ENCODE measurements at places on chromosomes 5 and 9. TPM values are rescaled to one million over a fixed set of nuclear protein-coding genes. Genes with fewer than 3 reads are reported as not detected.

The CCL27 gene
- total RNA-seq = not detected

The ANKRD31 gene
- total RNA-seq = not detected

- no peak for DNase-seq
Measured at GRCh38 chr9:126248680-126249079, 77.9 kb upstream of the MVB12B start.

GRCh38 chr9:113465599-113466140 is 2.1 kb downstream of the RGS3 start:
- no peak for DNase-seq

The ZMYND19 gene
- 35.4 TPM for total RNA-seq

The OLFML2A gene
- total RNA-seq = 1.1 TPM

GRCh38 chr5:138654281-138654867 is 79.2 kb upstream of the HSPA9 start:
- peak; percentile 45 for DNase-seq

- no peak for DNase-seq
Measured at GRCh38 chr9:5631026-5631425, 2.1 kb downstream of the RIC1 start.

The GHR gene
- 0.27 TPM for total RNA-seq

DNA sequence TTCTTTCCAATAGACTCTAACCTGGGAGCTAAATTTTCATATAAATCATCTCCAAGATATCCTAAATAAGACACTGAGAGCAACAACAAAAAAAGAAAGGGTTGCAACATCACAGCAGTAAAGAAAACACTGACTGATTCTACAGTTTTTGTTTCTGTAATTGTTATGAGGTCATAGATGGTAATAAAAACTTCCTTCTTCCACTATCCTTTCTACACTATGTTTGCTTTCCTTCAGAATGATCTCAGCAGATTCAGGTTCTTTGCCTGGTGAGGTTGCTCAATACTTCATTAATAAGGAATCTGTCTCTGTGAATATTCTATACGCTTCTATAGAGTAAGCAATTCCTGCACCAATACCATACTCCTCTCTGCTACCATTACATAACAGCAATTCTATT is 835.6 kb upstream of the GRAMD2B start:
- DNase-seq = no peak

DNA sequence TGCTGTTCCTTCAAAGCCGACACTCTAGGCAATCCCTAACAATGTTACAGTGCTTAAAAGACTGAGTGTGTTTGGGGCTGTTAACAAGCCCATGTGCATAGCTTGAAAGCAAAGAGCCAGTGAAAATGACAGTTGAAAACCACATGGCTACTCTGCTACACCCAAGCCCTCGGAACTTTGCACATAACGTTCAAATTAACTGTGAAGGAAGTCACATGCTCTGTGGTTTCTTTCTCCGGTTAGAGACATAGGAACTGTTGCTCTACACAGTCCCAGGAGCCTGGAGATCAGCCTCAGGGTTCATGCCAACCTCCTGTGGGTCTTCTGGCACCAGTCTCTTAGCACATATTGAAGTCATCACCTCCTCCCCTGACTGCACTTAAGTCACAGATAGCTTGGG is 51.1 kb downstream of the C9orf152 start:
- DNase-seq = no peak

GRCh38 chr9:111904026-111904425 is 7.4 kb downstream of the UGCG start:
- DNase-seq = no peak

DNA sequence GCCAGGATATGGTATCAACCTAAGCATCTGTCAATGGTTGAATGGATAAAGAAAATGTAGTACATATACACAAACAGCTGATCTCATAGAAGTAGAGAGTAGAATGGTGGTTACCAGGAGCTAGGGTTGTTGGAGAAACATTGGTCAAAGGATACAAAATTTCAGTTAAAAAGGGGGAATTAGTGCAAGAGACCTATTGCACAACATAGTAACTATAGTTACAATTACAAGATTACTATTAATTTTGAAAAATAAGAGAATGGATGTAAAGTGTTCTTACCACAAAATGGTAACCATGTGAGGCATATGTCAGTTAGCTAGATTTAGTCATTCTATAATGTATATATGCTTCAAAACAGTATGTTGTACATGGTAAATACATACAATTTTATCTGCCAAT is 28.8 kb upstream of the ELOVL7 start:
- DNase-seq = no peak

DNA sequence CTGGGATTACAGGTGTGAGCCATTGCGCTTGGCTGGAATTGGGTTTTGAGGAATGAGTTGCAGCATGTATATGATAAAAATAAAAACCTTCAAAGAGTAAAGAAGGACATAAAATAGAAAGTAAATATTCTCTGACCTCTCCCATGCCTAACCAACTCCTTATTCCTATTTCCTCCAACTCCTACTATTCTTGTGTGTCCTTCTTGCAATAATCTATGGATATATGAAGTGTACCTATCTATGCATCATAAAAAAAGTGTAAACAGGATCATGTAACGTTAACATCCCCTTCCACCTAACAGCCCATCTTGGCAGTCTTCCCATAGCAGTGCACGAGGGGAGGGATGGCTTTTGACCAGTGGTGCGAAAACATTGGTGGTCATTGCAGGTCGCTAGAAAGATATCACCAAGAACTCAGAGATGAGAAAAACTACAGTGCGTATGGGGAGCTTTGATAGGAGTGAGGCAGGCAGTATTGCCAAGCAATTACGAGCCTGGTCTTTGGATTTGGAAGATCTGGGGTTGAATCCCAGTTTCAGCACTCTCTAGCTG is 69.9 kb downstream of the PPARGC1B start:
- DNase-seq = no peak

The DMRT3 gene
- total RNA-seq = not detected

GRCh38 chr5:61498121-61498520 is 166.1 kb downstream of the ZSWIM6 start:
- DNase-seq = no peak

The CDX1 gene
- total RNA-seq = not detected

The KCNV2 gene
- not detected for total RNA-seq

- DNase-seq = no peak
Measured at GRCh38 chr5:17918373-17919104, 284.3 kb downstream of the TAF11L14 start.

The SLC36A2 gene
- not detected for total RNA-seq

The SNAPC3 gene
- total RNA-seq = 30.9 TPM

DNA sequence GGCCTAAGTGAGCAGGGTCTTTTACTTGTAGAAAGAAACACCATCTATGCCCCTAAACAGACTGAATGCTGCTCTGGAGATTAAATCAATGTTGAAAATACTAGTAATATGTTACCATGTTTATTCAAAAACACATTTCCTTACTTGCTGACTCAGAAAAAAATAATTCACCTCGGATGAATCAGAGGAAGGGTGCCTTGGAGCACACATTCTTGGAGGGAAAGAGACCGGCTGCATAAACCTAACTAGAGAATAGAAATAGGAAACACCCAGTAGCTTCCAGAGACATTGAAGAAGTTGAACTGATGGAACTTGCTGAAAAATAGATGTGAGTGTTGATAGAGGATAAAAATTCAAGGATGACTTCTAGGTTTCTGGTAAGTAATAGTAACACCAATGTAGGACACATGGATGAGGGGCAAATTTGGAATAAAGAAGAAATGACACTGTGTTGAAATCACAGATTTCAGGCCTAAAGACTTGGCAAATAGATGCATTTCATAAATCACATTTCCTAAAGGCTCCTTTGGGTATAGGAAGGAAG is 76.9 kb upstream of the MINAR2 start:
- peak; percentile 76 for DNase-seq

DNA sequence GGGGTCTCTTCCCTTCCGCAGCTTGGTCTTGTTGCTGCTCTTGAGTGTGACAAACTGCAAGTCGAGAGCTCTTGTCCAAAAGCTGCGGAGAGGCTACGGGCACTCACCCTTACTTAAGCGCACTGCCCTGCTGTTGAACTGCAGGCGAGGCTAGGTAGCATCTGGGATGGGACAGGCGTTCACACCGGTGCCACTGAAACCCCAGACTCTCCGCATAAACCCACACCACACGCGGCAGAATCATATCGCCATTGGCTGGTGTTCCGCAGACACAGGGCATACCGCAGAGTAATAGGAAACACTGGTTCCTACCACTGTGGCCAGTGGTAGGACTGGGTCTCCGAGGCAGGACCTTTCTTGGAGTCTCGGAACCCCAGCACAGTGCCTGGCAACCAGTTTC is 2.2 kb upstream of the NPR3 start:
- DNase-seq = no peak

- no peak for DNase-seq
Measured at GRCh38 chr5:6492934-6493333, 44.3 kb downstream of the UBE2QL1 start.

- DNase-seq = no peak
Measured at GRCh38 chr5:146047396-146047795, 58.0 kb downstream of the PLAC8L1 start.

- DNase-seq = no peak
Measured at GRCh38 chr9:127216888-127217217, 47.7 kb upstream of the GARNL3 start.

The SLC34A1 gene
- not detected for total RNA-seq

DNA sequence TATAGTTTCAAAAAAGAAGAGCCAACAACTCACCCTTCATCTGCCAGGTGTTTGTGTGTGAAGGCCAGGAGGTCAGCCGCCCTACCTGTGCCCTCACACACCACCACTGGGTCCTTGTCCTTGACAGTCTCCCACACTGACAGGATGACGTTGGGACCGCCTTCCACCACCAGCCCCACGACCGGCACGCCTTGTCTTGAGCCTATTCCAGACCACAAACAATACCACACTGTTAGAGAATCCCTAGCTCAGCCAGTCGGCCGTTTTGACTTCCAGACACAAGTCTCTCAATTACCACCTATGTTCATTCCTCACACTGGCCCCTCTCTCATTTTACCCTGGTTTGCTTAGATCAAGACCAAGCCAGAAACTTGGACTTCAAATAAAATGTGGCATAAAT is 66.1 kb downstream of the TRPM6 start:
- DNase-seq = no peak

DNA sequence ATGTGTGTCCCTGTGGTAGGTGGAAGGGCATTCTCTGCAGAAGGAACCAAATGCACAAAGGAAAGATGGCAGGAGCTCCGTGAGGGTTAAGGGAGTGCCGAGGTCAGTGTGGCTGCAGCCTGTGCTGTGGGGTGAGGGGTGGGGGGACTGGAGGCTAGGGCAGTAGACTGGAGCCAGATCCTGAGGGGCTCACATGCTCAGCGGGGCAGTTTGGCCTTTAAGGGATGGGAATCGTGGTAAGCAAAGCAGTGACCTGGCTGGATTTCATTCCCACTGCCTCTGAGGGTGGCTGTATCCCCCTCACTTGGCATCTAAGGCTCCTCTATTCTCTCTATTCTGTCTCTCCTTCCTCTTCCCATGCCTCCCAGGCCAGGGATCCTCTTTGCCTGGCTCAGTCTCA is 15.6 kb downstream of the PITX1 start:
- no peak for DNase-seq

The SMIM33 gene
- not detected for total RNA-seq

DNA sequence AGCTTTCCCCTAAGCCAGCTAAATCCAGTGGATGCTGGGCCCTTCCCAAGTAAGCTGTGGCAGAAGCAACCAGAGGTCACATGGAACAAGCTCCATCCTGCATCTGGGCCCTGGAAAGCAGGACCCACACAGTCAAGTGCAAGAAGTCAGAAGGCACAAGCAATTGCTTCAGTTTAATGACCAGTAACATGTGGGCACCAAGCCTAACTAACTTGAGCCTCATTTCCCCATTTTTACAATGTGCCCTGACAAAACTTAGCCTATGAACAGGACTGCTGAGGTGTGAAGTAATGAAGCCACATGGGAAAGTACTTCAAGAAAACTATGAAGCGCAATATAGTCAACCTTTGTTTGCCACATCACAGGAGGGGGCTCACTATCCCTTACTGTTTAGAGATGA is 90.5 kb downstream of the TLE1 start:
- no peak for DNase-seq

DNA sequence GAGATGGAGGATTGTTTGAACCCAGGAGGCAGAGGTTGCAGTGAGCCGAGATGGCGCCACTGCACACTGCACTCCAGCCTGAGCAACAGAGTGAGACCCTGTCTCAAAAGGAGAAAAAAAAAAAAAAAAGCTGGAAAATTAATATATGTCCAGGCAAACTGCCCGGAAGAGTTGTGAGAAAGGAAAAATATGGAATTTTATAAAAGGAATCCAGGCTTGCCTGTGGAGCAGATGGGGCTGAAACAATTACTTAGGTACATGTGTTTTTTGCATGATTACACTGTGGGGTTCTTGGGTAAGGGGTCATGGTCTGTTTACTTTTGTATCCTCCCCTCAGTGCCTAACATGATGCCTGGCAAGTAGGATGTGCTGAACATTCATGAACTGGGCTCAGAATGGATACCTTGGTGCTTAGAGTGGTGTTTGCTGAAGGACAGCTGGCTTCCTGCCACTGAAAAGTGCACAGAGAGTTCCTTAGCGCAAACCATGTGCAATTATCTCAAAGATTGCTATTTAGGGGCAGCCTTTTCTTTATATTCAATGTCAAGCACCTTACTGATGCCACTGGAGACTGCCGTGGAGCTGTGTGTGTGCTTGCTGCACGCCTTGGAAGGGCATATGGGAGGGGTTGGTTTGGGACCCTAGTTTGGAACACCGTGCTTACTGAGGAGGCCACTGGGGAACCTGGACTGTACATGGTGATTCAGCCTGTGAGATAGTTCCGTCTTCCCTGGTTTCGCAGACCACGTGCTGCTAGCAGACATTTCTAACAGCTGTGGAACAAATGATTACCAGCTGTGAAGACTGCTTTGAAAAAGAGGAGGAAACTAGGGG is 78.4 kb downstream of the MAP1B start:
- DNase-seq = no peak

DNA sequence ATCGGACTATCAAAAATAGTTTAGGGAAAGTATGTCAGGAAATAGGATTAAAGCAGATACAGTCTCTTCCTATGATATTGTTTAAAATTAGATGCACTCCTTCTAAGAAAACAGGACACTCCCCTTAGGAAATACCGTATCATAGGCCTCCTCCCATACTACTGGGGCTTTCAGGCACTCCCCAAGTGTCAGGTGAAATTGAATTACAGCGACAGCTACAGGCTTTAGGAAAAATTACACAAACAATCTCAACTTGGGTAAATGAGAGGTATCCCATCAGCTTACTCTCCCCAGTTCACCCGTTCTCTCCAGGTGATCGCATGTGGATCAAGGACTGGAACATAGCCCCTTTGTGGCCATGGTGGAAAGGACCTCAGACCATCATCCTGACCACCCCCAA is 110.4 kb upstream of the EPB41L4A start:
- DNase-seq = peak; percentile 46

- no peak for DNase-seq
Measured at GRCh38 chr9:114591291-114591787, 3.8 kb downstream of the ATP6V1G1 start.

- DNase-seq = no peak
Measured at GRCh38 chr5:122163121-122164069, 34.0 kb downstream of the ZNF474 start.

The FST gene
- total RNA-seq = 13.4 TPM

GRCh38 chr5:30878746-30879145 is 314.7 kb upstream of the CDH6 start:
- DNase-seq = no peak

- peak; percentile 86 for DNase-seq
Measured at GRCh38 chr5:65760504-65761275, 38.7 kb downstream of the NLN start.

GRCh38 chr5:135834639-135835529 is at the start of gene SLC25A48:
Gene SLC25A48, plus strand, starts transcription at chr5:135834663. Its CDS starts 185 bp downstream, at chr5:135834848.
- peak; percentile 21 for DNase-seq
